GM04504 (cell line): ENCODE measurements at places on chromosomes 2 and 18.

GRCh38 chr2:73984203-73984921 is at the start of gene TET3:
Gene TET3 (plus strand): TSS chr2:73984910. CDS start chr2:73986404, 1,494 bp downstream.
- no peak for DNase-seq

GRCh38 chr2:48287976-48288375 is 242.0 kb upstream of the STON1 start:
- DNase-seq = no peak

GRCh38 chr2:75099521-75099922 is 99.8 kb downstream of the TACR1 start:
- peak; percentile 20 for DNase-seq

DNA sequence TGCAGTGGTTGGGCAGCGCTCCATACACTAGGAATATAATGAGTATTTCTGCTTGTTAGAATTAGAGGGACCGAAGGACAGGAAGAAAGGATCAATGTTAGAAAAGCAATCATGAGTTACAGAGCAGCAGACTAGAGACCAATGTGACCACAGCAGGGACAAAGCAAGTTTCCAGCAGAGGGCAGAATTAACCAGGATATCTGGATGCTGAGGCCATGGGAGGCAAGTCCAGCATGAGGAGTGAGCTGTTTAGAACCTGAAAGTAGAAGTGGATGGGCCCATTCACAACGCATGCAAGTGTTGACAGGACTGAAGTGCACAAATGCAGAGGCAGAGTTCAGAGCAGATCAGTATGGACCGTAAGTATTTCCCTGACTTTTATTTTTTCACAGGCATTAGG is 910.4 kb upstream of the GYPC start:
- DNase-seq = no peak
